RKO (cell line): ENCODE measurements at places on chromosomes 1 and 21.

- no peak for DNase-seq
These were observed 41.5 kb upstream of the NEXN start for GRCh38 chr1:77846966-77847365.

- no peak for DNase-seq
These were observed 51.7 kb downstream of the WNT9A start for GRCh38 chr1:227895828-227896685.

- no peak for DNase-seq
These were observed 24.4 kb downstream of the FAAP20 start for GRCh38 chr1:2170211-2170610.

- no peak for DNase-seq
These were observed 90.1 kb upstream of the TNR start for GRCh38 chr1:175833502-175833901.

- DNase-seq, result no peak
These were observed 369.1 kb downstream of the S1PR1 start for GRCh38 chr1:101605878-101606277.

DNA sequence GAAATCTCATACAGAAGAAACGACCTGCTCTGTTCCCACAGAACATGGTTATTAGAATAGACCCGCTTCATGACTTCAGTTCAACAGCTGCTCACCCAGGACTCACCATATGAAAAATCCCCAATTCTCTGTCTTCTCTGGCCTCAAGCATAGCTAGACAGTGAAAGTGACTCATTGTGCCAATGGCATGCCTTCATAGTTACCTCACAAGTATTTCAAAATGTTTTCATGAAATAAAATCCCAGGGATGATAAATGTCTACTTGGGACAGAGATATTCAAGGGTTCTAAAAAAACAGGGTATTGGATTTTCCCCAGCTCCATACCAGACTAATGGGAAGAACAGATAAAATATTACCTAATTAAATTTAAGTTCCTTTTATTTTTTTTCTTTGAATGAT is 82.3 kb downstream of the NOTCH2 start:
- DNase-seq, result peak; percentile 75

GRCh38 chr1:24392982-24393650 is 20.5 kb downstream of the STPG1 start:
- DNase-seq, result no peak

DNA sequence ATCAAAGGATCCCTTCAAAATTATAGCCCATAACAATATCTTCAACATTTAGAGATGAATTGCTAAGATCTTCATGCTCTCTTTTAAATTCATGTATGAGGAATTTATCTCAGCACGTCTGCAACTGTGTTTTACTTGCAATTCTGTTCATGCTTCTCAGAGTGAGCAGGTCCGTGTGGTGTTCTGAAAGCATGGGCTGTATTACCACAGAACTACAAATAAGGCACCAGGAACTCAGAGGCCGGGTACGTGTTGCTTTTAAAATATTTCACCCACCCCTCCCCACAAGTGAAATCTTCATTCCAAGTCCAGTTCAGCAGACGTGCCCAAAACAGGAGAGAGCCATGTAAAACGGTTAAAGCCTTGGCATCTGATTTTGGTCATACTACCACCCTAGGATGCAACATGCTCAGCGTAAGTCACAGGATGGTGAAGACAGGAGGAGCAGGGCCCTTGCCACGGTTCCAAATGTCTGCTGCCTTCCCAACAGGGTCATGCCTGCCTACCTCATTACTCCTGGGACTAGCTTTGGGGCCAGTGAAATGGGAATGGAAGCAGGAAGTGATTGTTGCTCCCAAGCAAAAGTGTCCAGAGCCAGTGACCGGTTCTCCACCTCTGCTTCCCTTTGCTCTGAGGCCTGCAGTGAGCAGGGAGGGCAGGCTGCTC is 133.7 kb downstream of the PTPN14 start:
- no peak for DNase-seq

DNA sequence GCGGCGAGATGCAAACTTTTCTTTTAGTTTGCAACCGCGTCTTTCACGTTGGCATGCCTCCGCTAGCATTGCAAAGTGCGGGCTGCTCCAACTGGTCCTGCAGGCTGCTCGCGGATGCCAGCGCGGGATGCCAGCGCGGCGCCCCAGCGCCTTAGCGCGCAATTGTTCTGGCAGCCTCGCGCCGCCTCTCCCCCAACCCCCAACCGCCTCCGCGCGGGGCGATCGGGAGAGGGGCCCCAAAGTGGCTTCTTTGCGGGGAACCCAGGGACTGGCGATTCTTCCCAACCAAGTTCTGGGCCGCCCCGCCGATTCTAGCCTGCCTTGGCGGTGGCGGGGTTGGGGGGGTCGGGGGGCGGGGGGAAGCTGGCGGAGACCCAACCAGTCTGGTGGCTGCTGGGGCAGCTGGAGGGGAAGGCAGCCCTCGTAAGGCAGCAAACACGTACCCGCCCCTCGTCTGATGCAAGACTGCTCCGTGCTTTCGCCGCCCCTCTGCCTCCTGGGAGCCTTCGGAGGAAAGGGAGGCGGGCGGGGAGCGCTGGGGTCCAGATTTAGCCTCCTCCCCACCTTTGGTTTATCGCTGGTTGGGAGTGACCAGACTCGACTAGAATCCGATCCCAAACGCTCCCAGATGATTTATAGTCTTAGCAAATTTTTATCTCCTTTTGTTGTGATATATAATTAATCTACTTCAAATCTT is 756 bp downstream of the PHGDH start:
- peak; percentile 93 for DNase-seq

DNA sequence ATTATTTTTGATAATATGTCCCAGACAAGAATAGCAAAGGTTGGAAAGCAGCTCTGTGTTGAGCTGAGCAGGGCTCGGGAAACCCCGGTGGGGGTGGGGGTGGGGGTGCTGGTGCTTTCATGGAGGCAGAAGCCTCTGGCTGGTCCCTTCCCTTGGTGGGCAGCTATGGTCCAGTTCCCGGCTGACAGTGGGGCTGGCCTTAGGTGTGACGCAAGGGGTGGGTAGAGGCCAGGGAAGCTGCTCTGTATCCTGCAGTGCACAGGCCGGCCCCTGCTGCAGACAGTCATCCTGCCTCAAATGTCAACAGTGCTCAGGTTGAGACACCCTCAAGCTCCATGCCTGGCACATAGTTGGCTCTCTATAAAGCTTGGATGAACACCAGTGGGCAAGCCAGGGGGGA is 8.9 kb downstream of the ACTL8 start:
- DNase-seq, result no peak

DNA sequence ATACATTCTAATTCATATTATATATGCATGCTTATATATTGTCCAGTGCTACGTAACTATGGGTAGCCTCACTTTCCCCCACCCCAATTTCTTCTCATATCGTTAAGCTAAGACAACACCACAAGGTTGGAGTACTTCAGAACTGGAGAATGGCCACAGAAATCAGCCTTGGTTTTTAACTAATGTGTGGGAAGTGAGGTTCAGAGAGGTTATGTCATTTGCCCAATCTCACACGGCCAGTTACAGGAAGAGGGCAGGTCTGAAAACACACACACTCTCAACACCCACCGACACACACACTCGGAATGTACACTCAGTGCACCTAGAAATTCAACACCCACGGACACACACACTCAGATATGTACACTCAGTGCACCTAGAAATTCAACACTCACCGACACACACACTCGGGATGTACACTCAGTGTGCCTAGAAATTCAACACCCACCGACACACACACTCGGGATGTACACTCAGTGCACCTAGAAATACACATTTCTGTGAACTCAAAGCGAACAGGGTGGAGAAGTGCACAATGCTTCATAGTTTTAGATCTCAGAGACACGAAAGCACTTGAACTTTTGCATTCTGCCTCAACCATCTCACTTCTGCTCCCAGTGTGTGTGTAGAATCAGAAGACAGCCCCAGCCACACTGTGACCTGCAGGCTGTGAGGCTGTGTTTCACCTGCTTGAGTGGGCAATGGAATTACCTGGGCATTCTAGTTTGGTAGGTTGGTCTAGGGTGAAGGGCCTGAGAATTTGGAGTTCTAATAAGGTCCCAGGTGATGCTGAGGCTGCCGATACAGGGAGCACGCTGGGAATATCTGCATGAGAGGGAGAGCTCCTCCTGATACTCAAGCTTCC is 170.4 kb downstream of the CLIC6 start:
- DNase-seq, result no peak

DNA sequence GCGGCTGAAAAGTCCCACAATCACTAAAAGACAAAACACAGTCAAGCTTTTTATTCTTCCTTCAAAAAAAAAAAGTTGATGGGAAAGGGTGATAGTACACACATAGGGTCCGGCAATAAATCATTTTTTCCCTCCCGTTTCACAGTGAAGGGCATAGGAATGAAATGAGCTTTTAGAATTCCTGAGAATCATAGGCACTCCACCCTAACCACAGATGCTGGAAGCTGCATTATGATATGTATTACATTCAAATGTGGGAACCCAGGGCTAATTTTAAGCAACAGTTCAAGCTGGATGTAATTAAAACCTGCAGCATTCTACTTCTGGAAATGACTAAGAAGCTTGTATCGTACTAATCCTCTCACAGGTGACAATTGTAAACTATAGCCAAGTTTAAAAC is 75.7 kb upstream of the KCNJ15 start:
- no peak for DNase-seq

DNA sequence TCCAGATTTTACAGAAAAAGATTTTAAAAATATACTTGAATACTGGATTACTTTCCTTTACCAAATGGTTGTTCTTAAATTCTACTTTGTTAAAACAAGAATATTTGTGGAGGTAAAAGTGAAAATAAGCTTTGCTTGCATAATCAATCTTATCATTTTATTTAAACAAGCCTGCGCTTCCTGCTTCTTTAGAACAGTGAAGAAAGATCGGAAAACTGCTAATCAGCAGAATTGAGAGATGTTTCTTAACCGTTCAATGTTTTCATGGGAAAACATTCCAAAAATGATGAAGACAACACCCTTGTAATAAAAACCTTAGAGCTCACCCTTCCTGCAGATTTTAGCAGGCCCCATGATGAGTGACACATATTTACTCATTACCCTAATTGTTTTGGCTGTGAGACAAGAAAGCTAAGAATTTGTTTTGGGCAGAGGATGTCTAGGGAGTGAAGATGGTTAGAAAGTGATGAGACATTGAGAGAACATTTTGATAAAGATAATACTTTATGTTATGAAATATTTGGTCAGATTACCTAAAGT is 72.6 kb downstream of the TPR start:
- DNase-seq, result no peak

DNA sequence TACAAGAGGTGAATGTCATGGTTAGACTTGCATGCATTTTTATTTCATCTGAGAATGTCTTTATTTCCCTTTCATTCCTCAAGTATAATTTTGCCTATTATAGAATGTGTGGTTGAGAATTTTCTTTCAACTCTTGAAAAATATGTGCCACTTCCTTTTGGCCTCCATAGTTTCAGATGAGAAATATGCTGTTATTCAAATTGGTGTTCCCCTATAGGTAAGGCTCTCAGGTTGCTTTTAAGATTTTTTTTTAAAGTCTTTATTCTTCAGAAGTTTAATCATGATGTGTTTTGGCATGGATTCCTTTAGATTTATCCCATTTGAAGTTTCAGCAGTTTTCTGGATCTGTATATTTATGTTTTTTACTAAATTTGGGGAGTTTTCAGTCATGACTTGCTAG is 2.1 kb downstream of the MROH7 start:
- no peak for DNase-seq

GRCh38 chr1:26035203-26035958 is 10.5 kb downstream of the SLC30A2 start:
- DNase-seq, result peak; percentile 92

GRCh38 chr1:169119405-169119804 is 12.9 kb downstream of the ATP1B1 start:
- DNase-seq, result peak; percentile 14

DNA sequence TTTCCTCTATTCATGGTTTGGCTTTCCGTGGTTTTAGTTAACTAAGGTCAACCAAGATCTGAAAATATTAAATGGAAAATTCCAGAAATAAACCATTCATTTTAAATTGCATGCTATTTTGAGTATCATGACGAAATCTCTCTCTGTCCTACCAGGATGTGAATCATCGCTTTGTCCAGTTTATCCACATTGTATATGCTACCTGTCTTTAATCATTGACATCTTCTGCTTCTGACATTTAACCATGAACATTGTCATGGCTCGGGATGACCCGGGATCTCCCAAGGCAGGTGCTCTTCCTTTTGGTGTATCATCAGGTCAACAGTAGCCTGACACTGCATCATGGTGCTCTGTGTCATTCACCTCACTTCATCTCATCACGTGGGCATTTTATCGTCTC is 125.5 kb upstream of the HNRNPU start:
- DNase-seq, result no peak

DNA sequence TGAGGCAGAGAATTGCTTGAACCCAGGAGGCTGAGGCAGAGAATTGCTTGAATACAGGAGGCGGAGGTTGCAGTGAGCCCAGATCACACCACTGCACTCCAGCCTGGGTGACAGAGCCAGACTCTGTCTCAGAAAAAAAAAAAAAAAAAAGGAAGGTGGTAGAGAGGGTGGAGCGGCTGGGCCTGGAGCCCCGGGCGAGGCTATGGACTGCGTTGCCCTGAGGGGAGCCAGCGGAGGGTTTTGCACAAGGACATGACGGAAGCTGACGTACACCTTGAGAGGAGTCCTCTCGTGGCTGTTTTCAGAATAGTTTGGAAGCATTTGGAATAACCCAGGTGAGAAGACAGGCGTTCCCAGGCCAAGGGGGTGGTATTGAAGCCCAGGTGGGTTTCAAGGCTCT is 6.9 kb upstream of the FBLIM1 start:
- DNase-seq, result no peak

DNA sequence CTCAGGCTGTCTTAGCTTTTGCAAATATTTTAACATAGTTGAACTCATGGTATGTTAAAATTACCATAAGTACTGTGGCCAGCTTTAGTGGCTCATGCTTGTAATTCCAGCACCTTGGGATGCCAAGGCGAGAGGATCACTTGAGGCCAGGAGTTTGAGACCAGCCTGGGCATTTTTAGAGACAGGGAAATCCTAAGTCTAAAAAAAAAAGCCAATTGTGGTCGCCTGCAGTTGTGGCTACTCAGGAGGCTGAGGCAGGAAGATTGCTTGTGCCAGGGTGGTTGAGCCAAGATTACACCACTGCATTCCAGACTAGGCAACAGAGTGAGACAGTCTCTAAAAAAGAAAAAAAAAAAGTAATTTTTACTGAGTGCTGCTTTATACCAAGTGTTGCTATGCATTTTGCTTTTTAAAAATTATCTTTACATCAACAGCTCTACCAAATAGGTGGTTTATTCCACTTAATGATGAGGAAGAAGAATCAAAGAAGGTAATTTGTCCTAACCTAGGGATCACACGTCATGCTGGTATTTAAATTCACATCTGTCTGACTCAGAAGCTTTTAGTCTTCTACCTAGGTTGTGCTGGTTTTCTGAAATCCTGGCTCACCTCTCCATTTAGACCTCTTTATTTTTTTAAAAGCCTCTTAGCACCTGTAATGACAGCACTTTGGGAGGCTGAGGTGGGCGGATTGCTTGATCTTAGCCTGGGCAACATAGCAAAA is 16.8 kb downstream of the PPP1R12B start:
- DNase-seq, result no peak

GRCh38 chr1:77385551-77385950 is 103.7 kb downstream of the AK5 start:
- no peak for DNase-seq

GRCh38 chr1:47940779-47941178 is 56.4 kb downstream of the TRABD2B start:
- DNase-seq, result no peak
